Retina (tissue), 1 donor: ENCODE measurements at places on chromosomes 5 and 9.

DNA sequence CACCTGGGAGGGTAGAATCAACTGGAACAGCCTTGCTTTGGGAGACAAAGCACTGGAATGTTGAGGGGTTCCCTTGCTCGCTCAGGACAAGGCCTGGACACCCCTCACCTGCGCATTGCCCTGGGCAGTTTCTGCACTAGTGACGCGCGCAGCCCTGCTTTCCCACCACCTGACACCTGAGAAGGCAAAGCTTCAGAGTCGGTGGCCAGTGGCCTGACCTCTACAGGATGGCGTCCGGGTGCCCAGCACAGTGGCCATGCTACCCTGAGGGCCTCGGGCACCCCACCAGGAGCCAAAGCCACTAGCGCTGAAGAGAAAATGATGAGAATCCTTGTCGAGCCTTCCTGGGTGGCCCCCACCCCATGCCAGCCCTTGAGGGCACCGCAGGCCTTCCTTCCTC lies 161.3 kb downstream of the OLFM1 start:
- no peak for DNase-seq

- DNase-seq: no peak
Observed at GRCh38 chr9:33265211-33265865, 489 bp downstream of the CHMP5 start.

DNA sequence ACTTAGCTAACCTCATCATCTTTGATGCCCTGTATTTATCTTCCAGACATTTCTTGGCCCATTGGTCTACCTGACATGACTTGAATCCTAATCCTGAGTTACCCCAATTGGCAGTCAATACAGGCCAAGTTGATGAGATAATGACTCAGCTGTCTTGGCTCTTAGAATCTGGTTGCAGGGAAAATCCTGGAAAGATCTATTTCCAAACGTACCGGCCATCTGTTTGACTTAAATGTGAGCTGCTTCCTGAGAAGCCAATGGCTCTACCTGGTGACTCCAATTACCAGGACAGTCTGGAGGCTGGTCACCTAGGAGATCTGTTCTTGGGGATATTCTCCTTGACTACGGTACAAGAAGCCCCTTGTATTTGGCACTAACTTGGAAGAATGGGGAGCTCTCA lies 475.2 kb upstream of the BRINP1 start:
- no peak for DNase-seq

- DNase-seq: no peak
Observed at GRCh38 chr9:69696802-69697201, 24.6 kb upstream of the APBA1 start.

DNA sequence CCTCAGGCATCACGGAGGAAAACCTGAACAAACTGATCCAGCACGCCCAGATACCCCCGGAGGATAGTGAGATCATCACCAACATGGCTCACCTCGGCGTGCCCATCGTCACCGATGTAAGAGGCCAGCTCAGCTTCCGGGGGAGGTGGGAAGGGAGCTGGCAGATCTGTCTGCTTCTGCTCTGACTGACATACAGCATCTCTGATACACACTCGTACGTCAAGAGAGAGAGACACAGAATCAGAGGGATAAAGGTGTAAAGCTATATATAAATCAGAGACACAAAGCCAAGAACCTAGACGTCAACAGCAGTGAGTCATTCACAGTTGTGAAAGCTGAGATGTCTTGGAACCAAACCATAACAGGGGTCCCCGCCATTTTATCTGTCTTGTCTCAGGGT lies 30.1 kb upstream of the CFAP157 start:
- DNase-seq: no peak
